ENCODE measurements at places on chromosomes 6 and 20.

GRCh38 chr6:141884850-141885249 is 247.9 kb upstream of the GJE1 start:
- DNase-seq: no peak

DNA sequence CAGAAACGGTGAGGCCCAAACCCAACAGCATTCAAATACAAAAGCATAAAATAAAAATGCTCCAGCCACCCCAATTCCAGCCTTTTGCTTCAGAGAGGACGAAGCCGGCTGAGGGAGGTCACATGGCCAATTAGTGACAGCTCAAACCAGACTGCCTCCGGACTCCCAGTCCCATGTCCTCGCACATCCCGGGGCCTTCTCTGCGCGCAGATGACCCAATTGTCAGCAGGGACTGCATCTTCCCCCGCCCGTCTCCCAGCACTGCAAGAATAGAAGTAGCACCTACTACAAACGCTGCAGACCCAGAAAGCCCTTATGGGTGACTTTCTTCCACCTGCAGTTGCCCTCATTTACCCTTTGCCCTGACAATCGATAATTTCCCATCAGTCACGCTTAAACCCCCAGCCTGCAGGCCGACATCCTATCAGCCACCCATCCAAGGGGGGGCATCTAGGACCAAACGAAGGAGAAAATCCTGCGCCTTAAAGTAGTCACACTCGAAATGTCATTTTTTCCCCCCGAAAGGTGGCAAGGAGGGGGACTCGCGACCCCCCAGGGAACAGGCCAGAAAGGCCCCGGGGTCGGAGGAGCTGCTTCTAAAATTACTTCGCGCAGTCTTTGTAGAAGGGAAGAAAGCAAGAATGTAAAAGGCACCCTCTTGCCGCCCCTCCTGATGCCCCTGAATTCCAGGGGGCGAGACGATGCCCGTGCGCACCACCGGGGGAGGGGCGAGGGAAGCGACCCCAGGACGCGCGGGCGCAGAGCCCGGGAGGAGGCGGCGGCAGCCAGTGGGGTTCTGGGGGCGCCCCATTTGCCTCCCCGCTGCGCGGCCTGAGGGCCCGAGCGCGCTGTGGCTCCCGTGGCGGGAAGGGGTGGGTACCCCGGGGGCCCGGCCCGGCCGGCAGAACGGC is 792 bp downstream of the SLC23A2 start:
- DNase-seq: no peak

GRCh38 chr6:140576004-140576555 is 1201.6 kb upstream of the CITED2 start:
- DNase-seq: no peak

DNA sequence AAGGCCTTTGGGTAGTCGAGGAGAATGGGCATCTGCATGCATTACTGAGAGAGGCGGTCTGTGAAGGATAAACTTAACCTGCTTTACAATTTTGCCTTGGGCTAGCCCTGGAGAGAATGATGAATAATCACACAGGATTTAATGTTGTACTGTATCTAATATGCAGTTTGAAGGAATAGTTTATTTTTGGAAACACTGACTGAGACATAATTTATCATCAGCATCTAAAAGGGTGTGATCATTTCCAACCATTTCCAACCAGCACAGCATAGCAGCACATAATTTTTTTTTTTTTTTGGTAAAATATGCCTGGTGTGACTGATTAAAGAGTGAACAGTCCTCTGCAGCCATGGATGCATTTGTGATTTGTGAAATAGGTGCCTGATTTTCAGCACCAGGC is 519.5 kb downstream of the PHF3 start:
- no peak for DNase-seq

DNA sequence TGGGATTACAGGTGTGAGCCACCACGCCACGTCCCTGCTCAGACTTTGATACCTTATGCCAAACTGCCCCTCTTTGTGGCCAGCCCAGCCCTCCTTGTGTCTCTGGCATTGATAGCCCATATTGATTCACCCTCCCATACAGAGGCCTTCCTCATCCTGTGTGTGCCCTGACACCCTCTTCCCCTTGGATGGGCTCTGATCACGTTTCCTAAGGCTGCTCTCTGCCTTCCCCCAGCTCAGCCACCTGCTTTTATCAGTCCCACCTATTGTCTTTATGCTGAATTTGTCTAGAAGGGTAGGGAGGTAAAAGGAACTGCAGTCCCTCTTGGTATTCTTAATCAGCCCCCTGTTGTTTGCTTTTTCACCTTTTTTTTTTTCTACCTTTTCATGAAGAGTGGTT is 95.9 kb downstream of the CDKAL1 start:
- no peak for DNase-seq

DNA sequence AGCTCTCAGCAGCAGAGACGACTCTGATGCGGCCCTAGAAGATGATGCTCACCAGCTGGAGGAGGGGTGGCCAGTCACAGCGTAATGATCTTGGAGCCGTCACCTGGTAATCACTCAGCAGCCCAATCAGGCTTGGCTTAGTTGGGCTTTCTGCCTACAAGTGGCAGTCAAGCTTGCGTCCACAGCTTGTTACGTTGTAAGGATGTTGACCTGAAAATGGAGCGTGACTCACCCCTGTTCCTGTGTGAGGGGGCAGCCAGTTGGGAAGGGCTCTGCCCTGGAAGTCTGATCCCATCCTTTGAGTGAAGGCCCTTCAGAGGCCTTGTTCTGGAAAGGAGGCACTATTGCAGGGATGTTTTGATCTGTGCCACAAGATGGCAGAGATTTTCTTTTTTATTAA is 49.8 kb downstream of the SPATA2 start:
- no peak for DNase-seq

DNA sequence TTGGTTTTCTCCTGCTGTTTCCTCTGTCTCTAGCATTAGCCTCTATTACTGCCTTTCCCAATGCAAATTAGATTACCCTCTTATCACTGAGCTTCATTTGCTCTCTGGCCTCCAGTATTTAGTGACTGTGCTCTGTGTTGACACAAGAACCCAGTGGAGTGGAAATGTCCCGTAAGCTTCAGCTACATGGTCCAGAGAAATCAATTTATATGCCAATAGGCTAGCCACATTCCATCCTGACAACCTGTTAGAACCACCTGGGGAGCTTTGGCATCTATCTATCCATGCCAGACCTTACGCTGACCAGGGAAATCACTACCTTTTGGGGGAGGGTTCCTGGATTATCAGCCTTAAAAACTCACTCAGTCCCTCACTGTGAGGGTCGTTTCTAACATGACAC is 459.6 kb downstream of the UTRN start:
- DNase-seq: no peak

DNA sequence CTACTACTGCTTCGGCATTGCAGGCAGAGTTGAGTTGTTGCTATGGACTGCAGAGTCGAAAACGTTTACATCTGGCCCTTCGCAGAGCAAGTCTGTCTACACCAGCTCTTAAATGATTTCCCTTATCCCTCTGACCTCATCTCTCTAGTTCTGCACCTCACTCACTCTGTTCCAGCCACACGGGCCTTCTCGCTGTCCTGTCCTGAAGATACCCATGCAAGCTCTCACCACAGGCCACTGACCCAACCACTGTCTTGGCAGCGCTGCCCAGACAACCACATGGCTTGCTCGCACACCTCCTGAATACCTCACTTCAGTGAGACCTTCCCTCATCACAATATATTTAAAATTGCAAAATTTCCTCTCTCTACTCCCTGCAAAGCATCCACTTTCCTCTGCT is 31.4 kb downstream of the B4GALT5 start:
- no peak for DNase-seq

DNA sequence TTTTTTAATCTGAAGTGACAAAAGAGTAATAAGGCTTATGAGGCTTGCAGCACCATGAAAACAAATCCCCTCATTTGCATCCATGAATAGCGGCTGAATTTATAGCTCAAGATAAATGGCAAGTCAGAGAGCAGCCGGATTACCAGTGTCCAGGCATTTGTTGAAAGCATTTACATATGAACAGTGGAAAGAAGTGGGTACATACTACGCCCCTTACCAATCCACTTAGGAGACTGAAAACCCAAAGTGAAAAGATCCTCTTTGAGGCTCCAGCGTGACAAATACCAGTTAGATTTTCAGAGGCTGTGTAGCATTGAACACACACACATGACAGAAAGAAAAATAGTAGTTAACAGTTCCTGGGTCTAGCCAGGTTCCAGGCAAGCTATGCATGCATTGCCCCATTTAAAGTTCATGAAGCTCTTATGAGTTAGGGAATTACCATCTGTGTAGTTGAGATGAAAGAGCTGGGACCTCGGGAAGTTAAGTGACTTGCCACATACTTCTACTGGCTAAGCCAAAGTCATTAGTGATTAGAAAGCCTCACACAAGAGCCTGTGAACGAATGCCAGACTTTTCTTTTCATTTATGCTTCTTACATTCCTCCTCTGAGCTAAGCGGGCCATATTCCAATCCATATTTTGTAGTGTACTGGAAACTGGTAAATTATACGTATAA is 28.3 kb upstream of the NHSL1 start:
- DNase-seq: no peak

- DNase-seq: no peak
Observed at GRCh38 chr20:9493803-9494202, 20.6 kb upstream of the LAMP5 start.

- no peak for DNase-seq
Observed at GRCh38 chr6:14999106-14999505, 246.8 kb upstream of the JARID2 start.

DNA sequence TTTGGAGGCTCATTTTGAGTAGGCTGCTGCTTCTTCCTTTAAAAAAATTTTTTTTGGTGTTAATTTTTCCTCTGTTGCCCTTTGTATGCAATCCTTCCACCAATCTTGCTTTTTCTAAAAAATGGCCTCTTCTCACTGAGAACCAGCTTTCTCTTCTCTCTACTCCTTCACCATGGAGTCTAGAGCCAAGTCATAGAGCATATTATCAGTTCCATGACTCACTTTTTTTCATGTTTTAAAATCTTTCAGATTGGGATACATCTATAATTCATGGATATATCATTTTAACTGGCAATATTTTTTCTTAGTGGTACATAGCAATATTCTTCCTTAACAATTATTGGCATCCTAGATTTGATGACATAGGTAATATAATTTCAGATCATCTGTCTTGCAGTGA is 62.7 kb downstream of the SLX4IP start:
- DNase-seq: no peak

DNA sequence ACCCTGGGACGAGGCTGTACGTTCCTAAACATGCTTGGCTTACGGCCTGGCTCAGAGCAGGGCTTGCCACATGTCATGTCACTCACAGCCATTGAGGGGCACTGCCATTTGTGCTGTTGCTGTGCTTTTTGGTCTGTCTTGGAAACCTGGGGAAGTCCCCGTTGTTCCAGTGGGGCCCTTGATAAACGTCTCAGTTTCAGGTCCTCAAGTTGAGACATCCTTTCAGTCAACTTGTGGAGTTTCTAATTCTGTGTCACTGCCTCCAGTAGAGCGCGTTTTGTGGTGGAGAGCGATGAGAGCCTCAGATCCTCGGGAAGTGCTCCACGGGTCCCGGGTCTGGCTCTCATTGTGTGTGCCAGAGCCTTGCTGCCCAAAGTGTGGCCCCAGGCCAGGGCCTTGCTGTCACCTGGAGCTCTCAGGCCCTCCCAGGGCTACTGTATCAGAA is 43.0 kb upstream of the CCR6 start:
- no peak for DNase-seq

- DNase-seq: no peak
Observed at GRCh38 chr6:17167327-17167979, 65.6 kb downstream of the STMND1 start.

- DNase-seq: no peak
Observed at GRCh38 chr20:41306061-41306727, 11.3 kb downstream of the ZHX3 start.

GRCh38 chr20:32114305-32114960 is 4.9 kb downstream of the TM9SF4 start:
- DNase-seq: no peak

- no peak for DNase-seq
Observed at GRCh38 chr6:156457601-156458000, 319.6 kb upstream of the ARID1B start.

- no peak for DNase-seq
Observed at GRCh38 chr20:47368301-47368700, 11.8 kb upstream of the ZMYND8 start.

DNA sequence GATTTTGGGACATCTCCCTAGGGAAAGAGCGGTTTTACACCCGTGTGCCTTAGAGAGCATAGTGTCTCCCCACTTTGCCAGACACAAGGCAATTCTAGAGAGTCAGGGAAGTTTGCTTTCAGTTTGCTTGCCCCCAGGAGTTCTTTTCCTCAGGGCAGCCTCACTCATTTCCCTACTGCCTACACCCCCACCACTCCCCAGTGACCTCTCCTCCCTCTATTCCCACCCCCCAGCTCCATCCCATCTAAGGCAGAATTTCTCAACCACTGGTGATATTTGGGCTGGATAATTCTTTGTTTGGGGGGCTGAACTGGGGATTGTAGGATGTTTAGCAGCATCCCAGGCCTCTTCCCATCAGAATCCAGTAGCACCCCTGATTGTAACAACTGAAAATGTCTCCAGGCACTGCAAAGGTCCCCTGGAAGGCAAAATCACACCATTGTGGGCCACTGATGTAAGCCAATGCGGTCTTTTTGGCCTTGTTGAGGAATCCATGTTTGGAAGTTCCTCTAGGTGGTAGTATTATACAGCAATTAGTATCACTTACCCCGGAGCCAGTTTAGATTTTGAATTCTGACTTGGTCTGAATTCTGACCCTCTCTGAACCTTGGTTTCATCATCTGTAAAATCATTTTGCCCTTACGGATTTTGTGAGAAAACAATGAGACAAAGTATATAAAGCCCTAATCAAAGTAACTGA is 1.3 kb downstream of the EPPIN start:
- DNase-seq: no peak

DNA sequence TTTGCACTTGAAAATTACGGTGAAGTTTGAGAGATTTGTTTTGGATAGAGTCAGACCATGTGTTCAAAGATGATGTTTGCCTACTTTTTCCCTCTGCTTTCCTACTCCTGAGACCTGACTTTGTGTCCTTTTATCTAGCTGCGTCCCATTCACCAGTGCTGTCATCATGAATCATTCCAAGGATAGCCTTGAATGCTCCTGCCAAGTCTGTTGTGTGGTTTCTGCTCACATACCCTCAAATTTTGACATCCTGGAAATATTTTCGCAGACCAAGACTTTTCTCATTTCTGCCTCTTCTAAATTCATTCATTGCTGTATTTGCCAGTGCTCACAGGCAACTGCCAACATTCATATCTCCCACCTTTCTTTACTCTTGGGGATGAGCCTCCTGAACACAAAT is 175.9 kb upstream of the SCGN start:
- DNase-seq: no peak

- no peak for DNase-seq
Observed at GRCh38 chr20:59788196-59788735, 145.2 kb downstream of the SYCP2 start.
